Urinary bladder (tissue), 4 donors: ENCODE measurements at places on chromosomes 4 and X. TPM values are rescaled to one million over a fixed set of nuclear protein-coding genes. Genes with fewer than 3 reads are reported as not detected.

Gene FMR1NB
- not detected for polyA plus RNA-seq

Gene PCSK1N
- polyA plus RNA-seq, result 6.9 TPM

Gene GCNA
- polyA plus RNA-seq, result 0.82 TPM

Gene TSPAN7
- polyA plus RNA-seq, result 72.0 TPM

Gene RHOH
- 3.2 TPM for polyA plus RNA-seq

Gene MBTPS2
- 10.5 TPM for polyA plus RNA-seq

Gene AFF2
- 0.24 TPM for polyA plus RNA-seq
